ENCODE measurements at places on chromosomes 3 and 15. TPM values are rescaled to one million over a fixed set of nuclear protein-coding genes. Genes with fewer than 3 reads are reported as not detected.

DNA sequence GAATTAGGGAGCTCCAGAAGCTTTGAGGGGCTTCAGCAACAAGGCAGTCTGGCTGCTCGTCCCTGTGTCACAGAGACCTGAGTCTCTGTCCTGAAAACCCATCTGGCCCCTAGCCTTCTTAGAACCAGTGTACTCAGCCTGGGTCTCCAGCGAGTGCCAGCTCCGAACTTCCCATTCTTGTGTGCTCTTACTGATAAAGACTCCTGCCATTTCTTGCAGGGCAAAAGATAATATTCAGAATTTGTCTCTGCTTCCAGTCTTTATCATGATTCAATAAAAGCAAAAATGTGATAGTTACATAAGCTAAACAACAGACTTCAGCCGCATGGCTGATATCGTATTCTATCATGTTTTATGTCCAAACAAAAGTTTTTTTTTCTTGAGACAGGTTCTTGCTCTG lies 36.0 kb upstream of the BCL2A1 start:
- H3K4me3 ChIP-seq = no peak overlapping the region
- H3K27me3 ChIP-seq = no peaks in the 10 kb centered on the region
- no peaks in the 10 kb centered on the region for H3K4me1 ChIP-seq
- no peaks in the 10 kb centered on the region for H3K36me3 ChIP-seq
- no peak for DNase-seq

DNA sequence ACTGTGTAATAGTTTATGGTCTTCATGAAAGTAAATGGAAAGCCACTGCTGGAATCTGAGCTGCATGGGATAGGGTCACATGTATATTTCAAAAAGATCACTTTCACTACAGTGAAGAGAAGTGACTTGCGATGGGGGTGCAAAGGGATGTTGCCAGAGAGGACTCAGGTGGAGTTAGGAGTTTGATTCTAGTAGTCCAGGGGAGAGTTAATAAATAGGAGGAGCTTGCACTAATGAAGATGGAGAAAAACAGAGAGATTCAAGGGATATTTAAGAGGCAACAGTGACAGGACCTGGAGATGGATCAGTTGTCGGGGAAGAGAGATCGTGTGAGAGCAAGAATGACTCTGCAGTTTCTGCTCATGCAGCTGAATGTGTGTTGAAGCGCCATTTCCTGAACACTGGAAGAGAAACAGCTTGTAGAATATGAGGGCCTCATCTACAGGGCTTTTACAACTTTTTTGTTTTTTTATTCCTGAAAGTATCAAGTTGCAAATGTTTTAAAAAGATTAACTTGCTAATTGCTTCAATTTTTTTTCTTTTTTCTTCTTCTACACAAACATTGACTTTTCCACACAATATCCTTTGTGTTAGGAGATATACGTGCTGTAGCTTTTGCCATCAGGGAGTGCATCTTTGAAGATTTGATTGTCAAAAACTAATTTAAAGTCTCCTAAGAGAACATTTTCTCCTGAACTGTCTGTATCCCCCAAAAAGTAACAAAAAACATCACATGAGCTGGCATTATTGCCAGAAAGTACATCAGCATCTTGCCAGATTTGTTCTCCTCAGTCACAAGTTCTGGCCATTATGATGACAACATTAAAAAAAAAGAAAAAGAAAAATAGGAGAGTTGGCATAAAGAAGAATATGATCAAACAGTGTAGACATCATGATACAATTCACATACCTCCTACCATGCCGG lies 37.5 kb downstream of the SETMAR start:
- H3K27me3 ChIP-seq = no peaks in the 10 kb centered on the region
- H3K27ac ChIP-seq = peak overlapping the region; percentile 16
- no peak overlapping the region for H3K4me3 ChIP-seq
- H3K36me3 ChIP-seq = no peaks in the 10 kb centered on the region

GRCh38 chr3:187616307-187616972 lies 53.8 kb downstream of the SST start:
- DNase-seq = peak; percentile 63
- H3K27ac ChIP-seq = no peak overlapping the region
- H3K27me3 ChIP-seq = no peaks in the 10 kb centered on the region
- H3K36me3 ChIP-seq = no peaks in the 10 kb centered on the region

DNA sequence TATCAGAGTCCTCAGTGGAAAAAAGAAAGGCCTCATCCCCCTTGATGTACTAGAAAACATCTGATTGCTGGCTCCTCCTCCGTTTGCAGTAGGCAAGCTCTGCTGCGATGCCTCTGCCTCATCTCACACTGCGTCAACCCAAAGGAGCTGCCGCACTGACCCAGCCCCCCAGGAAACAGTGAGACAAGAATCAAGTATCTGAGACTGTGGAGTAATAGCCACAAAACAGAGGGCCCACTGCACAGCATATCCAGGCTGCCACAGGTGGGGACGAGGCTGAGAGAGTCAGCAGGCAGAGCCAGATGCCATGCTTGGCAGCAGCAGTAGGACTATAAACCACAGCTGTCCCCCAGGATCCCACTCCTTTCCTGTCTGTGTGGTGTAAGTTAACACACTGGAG lies 165.9 kb downstream of the STAC start:
- no peak for DNase-seq
- H3K4me1 ChIP-seq = no peaks in the 10 kb centered on the region

DNA sequence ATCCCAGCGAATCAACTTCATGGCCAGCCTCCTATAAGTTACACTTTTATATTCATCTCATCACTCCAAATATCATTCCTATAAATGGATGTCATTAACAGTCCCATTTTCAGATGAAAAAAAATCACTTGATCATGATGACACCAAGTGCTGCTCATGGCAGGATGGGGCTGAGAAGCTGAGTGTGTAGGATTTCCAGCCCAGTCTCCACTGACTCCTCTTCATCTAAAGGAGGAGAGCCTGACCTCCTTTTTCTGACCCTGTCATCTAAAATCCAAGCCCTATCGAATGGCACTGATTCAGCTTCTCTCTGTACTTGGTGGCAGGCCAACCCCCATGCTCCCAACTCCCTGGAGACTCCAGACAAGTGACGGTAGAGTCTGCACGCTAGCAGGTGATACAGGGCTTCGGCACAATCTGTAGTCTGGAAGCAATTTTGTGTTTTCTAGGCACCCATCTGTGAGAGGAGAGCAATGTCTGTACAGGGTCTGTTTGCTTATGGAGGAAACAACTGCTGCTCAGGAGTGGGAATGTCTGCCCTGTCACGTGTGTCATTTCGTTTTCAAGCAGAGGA lies 103.2 kb downstream of the EPHB1 start:
- H3K36me3 ChIP-seq = no peaks in the 10 kb centered on the region
- peaks cover 12% of the 10 kb centered on the region for H3K27me3 ChIP-seq
- no peak overlapping the region for H3K27ac ChIP-seq
- DNase-seq = no peak
- H3K4me3 ChIP-seq = no peak overlapping the region

Gene SLC12A8
- 20.0 TPM for total RNA-seq

Gene SPINK8
- total RNA-seq = not detected

GRCh38 chr3:16740515-16740914 lies 135.3 kb upstream of the DAZL start:
- H3K4me1 ChIP-seq = no peaks in the 10 kb centered on the region
- DNase-seq = no peak
- H3K27ac ChIP-seq = no peak overlapping the region
- H3K4me3 ChIP-seq = no peak overlapping the region
- no peaks in the 10 kb centered on the region for H3K27me3 ChIP-seq
- no peaks in the 10 kb centered on the region for H3K36me3 ChIP-seq

Gene PLA2G4F
- total RNA-seq = 1.1 TPM

DNA sequence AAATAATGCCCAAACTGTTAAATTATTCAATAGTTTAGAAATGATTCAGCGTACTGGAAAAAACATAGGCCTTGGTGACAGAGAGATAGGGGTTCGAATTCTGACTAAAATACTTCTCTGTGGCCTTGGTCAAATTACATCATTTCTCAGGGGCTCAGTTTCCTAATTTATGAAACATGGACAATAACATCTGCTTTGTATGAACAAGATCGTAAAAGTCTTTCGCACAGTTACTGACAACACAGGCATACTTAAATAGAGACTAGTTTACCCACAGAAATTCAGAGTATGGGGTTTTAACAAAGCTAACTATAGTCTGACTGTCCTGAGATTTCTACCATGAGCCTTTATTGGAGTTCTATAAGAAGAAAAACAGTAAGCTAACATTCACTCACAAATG lies 440.4 kb downstream of the FHIT start:
- H3K27me3 ChIP-seq = no peaks in the 10 kb centered on the region
- H3K36me3 ChIP-seq = no peaks in the 10 kb centered on the region
- H3K27ac ChIP-seq = no peak overlapping the region
- no peaks in the 10 kb centered on the region for H3K4me1 ChIP-seq

Gene EID1
- total RNA-seq = 218 TPM

- no peaks in the 10 kb centered on the region for H3K27me3 ChIP-seq
- DNase-seq = peak; percentile 24
- no peak overlapping the region for H3K4me3 ChIP-seq
- H3K36me3 ChIP-seq = no peaks in the 10 kb centered on the region
- no peak overlapping the region for H3K27ac ChIP-seq
- H3K4me1 ChIP-seq = no peaks in the 10 kb centered on the region
Observed at GRCh38 chr3:61768284-61769037, 207.1 kb downstream of the PTPRG start.

- DNase-seq = no peak
- H3K27ac ChIP-seq = no peak overlapping the region
- H3K4me3 ChIP-seq = no peak overlapping the region
- no peaks in the 10 kb centered on the region for H3K27me3 ChIP-seq
- no peaks in the 10 kb centered on the region for H3K36me3 ChIP-seq
Observed at GRCh38 chr3:16866571-16866970, 18.2 kb upstream of the PLCL2 start.

DNA sequence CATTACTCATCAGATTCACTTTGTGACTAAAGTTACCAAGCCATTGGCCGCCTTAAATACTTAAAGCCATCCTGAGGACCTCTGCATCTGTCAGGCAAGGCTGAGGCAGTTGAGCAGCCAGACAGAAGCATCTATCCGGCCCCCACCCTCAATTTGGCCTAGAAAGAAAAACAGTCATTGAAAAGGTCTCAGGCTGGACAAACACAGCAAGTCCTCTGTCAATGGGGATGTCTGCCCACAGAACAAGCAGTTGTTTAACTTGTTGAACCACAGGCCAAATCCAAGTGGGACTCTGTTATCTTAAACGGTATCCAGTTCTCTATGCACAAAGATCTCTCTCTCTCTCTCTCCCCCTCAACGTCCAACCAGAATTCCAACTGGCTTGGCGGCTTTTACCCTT lies 2.8 kb downstream of the ZIC4 start:
- no peaks in the 10 kb centered on the region for H3K4me1 ChIP-seq
- no peak for DNase-seq
- no peaks in the 10 kb centered on the region for H3K36me3 ChIP-seq
- H3K27ac ChIP-seq = no peak overlapping the region
- peaks cover 100% of the 10 kb centered on the region for H3K27me3 ChIP-seq

DNA sequence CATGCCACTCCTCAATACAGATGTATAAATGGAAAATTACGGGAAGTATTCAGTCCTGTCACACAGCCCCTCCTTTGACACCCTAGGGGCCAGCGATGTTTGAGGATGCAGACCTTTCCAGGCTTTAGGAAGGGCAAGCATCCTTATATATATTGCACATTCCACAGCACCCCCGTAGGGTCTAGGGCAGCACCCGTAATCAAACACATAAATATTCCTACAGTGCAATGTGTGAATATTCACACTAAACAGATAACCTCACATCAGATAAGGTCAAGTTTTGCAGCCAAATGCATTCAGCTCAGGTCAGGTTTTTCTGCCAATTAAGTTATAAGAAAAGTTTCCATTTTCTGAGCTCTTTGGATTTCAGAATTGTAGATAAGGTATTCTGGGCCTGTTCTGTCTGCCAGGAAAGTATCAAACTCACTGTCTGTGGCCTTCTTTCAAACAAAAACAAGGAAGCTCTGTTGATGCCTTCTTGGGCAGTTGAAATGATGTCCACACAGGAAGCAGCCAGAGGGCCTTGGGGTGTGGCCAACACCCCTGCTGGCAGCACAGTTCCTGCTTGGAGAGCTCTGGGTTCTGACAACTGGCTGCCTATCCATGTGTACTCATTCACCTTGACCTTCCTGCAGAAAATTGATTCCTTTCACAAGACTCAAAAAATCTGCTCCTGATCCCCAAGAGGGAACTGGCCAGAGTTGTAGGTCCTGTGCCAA lies 427.0 kb downstream of the NTRK3 start:
- no peaks in the 10 kb centered on the region for H3K27me3 ChIP-seq
- no peak overlapping the region for H3K27ac ChIP-seq
- H3K4me1 ChIP-seq = no peaks in the 10 kb centered on the region
- DNase-seq = no peak

- H3K36me3 ChIP-seq = no peaks in the 10 kb centered on the region
- H3K4me1 ChIP-seq = no peaks in the 10 kb centered on the region
- no peak overlapping the region for H3K27ac ChIP-seq
- no peak overlapping the region for H3K4me3 ChIP-seq
Observed at GRCh38 chr3:42226470-42227425, 39.2 kb downstream of the CCK start.

Gene GHSR
- not detected for total RNA-seq

DNA sequence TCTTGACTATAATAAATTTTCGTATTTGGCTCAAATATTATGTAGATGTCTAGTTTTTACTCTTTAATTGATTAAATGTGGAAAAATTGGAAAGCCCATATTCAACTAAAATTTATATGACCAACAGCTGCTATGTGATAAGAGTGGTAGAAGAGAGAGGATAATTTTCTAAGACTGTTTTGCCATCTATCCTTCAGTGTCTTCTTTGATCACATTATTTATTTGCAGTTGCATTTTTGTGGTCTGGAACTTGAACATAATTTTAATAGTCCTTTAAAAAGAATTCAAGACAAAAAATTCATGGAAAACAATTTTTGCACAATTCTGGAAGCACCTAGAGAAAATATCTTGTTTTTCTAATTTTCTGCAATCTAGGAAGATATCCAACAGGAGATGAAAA lies 213.3 kb upstream of the THBS1 start:
- no peak overlapping the region for H3K27ac ChIP-seq
- H3K27me3 ChIP-seq = no peaks in the 10 kb centered on the region
- H3K36me3 ChIP-seq = no peaks in the 10 kb centered on the region
- H3K4me3 ChIP-seq = no peak overlapping the region
- no peak for DNase-seq

Gene MELTF
- 74.0 TPM for total RNA-seq

DNA sequence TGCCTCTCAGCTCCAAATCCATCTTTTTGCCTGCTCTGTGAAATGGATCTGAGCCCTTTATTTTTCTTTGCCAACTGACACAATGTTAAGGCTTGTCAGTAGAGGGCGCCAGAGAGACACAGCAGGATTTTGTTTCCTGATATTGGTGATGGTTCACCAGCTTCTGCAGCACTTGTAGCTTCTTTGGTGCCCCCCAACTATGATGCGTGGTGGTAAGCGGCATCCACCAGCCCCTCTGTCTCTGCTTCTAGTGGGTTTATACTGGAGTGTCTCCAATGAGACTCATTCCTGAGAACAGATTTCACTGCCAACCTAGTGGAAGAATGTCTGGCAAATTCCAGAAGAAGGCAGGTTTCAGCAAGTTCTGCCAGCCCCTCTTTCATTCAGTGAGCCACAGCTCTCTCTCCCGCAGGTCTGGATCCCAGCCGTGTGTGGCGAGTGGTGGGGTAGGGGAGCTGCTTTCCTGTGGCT lies 471.9 kb upstream of the FRG2C start:
- H3K4me3 ChIP-seq = no peak overlapping the region
- no peaks in the 10 kb centered on the region for H3K36me3 ChIP-seq
- no peak overlapping the region for H3K27ac ChIP-seq

Gene SCG5
- total RNA-seq = 2.0 TPM

Gene MRPL46
- 29.0 TPM for total RNA-seq

- DNase-seq = no peak
- H3K27me3 ChIP-seq = peaks cover 17% of the 10 kb centered on the region
- no peak overlapping the region for H3K27ac ChIP-seq
- no peaks in the 10 kb centered on the region for H3K36me3 ChIP-seq
Observed at GRCh38 chr3:140843656-140844055, 98.0 kb upstream of the SLC25A36 start.

- H3K4me1 ChIP-seq = no peaks in the 10 kb centered on the region
- H3K36me3 ChIP-seq = no peaks in the 10 kb centered on the region
- H3K27me3 ChIP-seq = no peaks in the 10 kb centered on the region
- no peak overlapping the region for H3K4me3 ChIP-seq
Observed at GRCh38 chr3:143998266-143998665, 26.6 kb downstream of the DIPK2A start.
